ENCODE measurements at places on chromosomes 3 and 15. TPM values are rescaled to one million over a fixed set of nuclear protein-coding genes. Genes with fewer than 3 reads are reported as not detected.

- H3K27ac ChIP-seq, result peak overlapping the region; percentile 99
- peak overlapping the region; percentile 94 for H3K4me3 ChIP-seq
- no peaks in the 10 kb centered on the region for H3K27me3 ChIP-seq
- peaks cover 27% of the 10 kb centered on the region for H3K4me1 ChIP-seq
- DNase-seq, result peak; percentile 45
Measured at GRCh38 chr15:101651554-101652097, 555 bp downstream of the TM2D3 start.

DNA sequence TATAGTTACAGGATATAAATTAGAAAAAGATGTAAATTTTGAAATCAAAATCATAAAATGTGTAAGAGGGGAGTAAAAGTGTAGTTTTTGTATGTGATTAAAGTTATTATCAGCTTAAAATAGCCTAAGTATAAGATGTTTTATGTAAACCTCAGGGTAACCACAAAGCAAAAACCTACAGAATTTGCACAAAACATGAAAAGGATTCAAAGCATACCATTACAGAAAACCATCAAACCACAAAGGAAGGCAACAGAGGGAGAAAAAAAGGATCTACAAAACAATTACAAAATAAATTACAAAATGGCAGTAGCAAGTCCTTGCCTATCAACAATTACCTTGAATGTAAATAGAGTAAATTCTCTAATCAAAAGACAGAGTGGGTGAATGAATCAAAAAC lies 36.7 kb upstream of the MYLK start:
- H3K27me3 ChIP-seq, result no peaks in the 10 kb centered on the region
- no peak for DNase-seq
- H3K27ac ChIP-seq, result no peak overlapping the region
- H3K4me3 ChIP-seq, result no peak overlapping the region
- H3K36me3 ChIP-seq, result peaks cover 4% of the 10 kb centered on the region
- H3K4me1 ChIP-seq, result no peaks in the 10 kb centered on the region

Gene ACAD9
- 26.3 TPM for total RNA-seq

DNA sequence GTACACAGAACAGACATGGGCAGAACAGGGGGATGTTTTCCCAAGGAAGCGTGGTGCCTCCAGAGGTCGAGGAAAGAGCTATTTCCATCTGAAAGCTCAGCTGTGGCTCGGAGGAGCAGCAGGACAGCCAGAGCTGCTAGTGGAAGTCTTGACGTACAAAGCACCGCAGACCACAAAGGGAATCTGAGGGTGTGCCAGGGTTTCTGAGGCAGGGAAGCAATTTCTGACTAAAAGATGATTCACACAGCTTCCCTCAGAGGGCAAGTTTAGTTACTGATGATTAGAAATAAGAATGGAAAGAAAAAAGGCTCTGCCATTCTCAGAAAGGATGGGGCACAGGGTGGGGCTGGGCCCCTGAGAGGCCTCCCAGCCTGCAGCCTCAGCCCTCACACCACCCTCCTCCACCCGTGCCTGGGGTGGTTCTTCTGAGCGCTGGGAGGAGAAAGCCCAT lies 45.8 kb upstream of the SEC13 start:
- H3K27me3 ChIP-seq, result no peaks in the 10 kb centered on the region
- H3K4me1 ChIP-seq, result no peaks in the 10 kb centered on the region
- no peak for DNase-seq
- H3K4me3 ChIP-seq, result no peak overlapping the region

Gene SI
- total RNA-seq, result not detected

Gene HIGD2B
- total RNA-seq, result not detected

Gene COL6A6
- total RNA-seq, result 0.20 TPM

DNA sequence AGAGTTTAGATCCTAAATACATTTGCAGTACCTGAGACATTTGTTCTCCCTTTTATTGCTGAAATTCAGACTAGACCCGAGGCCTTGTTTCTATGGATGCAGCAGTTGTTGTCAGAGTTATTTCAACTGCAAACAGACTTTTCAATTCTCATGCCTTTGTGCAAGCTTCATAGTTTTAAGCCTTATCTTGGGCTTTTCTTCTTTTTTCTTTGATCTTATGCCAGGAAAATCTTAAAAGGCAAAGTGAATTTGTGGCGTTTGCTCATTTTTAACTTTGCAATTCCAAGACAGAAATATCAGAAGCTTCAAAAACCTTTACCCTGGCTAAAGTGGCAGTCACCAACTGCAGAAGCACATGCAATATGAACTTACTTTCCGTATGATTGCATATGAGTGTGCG lies 576.7 kb downstream of the DIPK2A start:
- H3K4me3 ChIP-seq, result no peak overlapping the region
- no peaks in the 10 kb centered on the region for H3K4me1 ChIP-seq
- H3K27ac ChIP-seq, result no peak overlapping the region
- no peak for DNase-seq
- H3K27me3 ChIP-seq, result no peaks in the 10 kb centered on the region

Gene CCR1
- total RNA-seq, result 1.8 TPM

DNA sequence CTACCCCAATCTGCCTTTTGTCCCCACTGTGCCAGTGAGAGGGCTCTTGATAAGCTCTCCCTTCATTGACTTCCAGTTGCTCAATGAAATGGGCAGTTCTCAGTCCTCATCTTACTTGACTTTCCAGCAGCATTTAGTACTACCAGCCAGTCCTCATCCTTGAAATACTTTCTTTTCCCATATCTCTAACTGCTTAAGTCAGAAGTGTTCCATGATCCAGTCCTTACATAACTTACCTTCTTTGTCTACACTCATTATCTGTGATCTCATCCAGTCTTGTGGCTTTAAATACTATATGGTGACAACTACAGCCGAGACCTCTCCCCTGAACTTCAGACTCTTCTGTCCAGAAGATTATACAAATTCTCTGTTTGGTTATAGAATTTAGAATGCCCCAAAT lies 28.7 kb downstream of the RARRES1 start:
- H3K4me3 ChIP-seq, result no peak overlapping the region
- H3K36me3 ChIP-seq, result no peaks in the 10 kb centered on the region
- H3K27me3 ChIP-seq, result no peaks in the 10 kb centered on the region
- no peaks in the 10 kb centered on the region for H3K4me1 ChIP-seq
- DNase-seq, result no peak

GRCh38 chr15:22259881-22260421 lies 179.6 kb downstream of the OR4M2 start:
- no peaks in the 10 kb centered on the region for H3K4me1 ChIP-seq
- H3K36me3 ChIP-seq, result no peaks in the 10 kb centered on the region
- H3K4me3 ChIP-seq, result no peak overlapping the region
- no peak for DNase-seq
- H3K27me3 ChIP-seq, result no peaks in the 10 kb centered on the region
- no peak overlapping the region for H3K27ac ChIP-seq

- no peak overlapping the region for H3K27ac ChIP-seq
- no peak for DNase-seq
- H3K4me1 ChIP-seq, result no peaks in the 10 kb centered on the region
- H3K36me3 ChIP-seq, result no peaks in the 10 kb centered on the region
- H3K4me3 ChIP-seq, result no peak overlapping the region
Measured at GRCh38 chr3:58111513-58112184, 99.1 kb downstream of the DNASE1L3 start.

Gene SLC7A14
- not detected for total RNA-seq

Measured in gastrocnemius medialis (tissue), 4 donors.